Ovary (tissue), 10 donors: ENCODE measurements at places on chromosomes 4 and X. TPM values are rescaled to one million over a fixed set of nuclear protein-coding genes. Genes with fewer than 3 reads are reported as not detected.

DNA sequence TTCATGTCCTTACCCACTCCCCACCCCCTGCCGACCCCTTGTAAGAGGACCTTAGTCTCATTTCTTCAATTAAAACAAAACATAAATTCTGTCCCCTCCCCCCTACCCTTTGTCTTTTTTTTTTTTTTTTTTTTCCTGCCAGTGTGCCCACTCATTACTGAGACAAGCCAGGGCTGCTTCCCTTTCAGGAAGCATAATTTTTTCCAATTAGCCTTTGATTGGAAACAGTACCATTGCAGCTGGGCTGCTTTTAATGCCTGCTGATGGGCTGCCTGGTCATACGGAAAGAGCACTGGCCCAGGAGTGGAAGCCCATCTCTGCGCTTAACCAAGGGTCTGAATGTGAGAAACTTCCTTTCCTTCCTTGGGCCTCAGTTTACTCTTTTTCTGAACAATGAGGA, 18.6 kb upstream of the CAPN6 start:
- H3K4me3 ChIP-seq, result no peak overlapping the region
- no peak for DNase-seq
- H3K36me3 ChIP-seq, result no peaks in the 10 kb centered on the region
- H3K27me3 ChIP-seq, result no peaks in the 10 kb centered on the region
- no peaks in the 10 kb centered on the region for H3K4me1 ChIP-seq

DNA sequence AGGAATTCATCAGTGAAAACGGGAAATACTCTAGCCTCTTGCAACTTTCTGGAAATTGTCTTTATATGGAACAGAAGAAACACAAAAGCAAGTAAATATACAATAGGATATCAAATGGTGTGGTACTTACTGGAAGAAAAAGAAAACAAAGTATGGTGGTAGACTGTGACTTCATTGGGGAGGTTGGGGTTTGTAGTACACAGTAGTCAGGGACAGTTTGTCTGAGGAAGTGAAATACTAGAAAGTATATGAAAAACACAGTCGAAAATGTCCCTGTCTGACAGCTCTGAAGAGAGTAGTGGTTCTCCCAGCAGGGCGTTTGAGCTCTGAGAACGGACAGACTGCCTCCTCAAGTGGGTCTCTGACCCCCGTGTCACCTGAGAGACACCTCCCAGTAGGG, 390.0 kb upstream of the NWD2 start:
- H3K27me3 ChIP-seq, result no peaks in the 10 kb centered on the region
- no peak overlapping the region for H3K27ac ChIP-seq
- H3K4me3 ChIP-seq, result no peak overlapping the region
- H3K36me3 ChIP-seq, result no peaks in the 10 kb centered on the region
- H3K4me1 ChIP-seq, result no peaks in the 10 kb centered on the region
- no peak for DNase-seq

GRCh38 chrX:20432746-20433387, 166.2 kb upstream of the RPS6KA3 start:
- no peak overlapping the region for H3K4me3 ChIP-seq
- H3K27me3 ChIP-seq, result no peaks in the 10 kb centered on the region
- no peak for DNase-seq

DNA sequence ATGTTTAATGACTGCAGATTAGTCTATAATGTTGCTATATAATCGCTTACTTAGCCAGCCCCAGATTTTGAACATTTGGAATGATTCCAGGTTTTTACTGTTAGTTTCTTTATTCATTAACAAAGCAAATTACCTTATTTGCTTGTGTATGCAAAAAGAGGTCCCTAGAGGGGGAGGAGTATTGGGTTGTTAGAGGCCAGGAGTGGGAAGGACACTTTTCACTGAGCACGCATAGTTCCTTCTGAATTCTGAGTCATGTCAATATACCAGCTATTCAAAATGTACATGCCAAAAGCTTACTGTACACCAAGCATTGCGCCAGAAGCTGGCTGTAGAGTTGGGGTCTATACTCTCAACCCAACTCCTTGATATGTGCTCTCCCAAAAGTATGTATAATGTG, 5.1 kb upstream of the DGAT2L6 start:
- H3K27ac ChIP-seq, result no peak overlapping the region
- DNase-seq, result no peak
- H3K4me3 ChIP-seq, result no peak overlapping the region
- H3K4me1 ChIP-seq, result no peaks in the 10 kb centered on the region
- H3K27me3 ChIP-seq, result no peaks in the 10 kb centered on the region

DNA sequence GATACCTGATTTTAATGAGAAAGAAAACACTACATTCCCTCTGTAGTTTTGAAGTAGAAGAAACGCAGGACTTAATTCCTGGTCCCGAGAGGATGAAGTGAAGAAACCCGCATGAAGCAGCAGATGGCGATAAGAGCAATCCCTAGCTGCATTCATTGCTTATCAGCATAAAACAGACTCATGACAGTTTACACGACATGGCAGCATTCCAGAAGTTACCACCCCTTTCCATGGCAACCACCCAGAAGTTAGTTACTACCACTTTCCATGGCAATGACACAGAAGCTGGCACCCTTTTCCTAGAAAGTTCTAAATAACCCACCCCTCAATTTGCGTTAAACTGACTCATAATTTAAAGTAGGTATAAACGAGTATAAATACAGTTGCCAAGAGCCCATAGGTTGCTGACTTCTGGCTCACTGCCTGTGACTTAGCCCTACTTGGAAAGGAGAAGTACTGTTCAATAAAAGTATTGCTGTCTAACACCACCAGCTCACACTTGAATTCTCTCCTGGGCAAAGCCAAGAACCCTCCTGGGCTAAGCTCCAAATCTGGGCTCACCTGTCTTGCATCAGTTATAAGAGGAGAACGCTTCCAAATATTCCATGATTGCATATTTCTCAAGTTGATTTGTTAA, 5.5 kb upstream of the XAGE2 start:
- H3K27ac ChIP-seq, result no peak overlapping the region
- H3K27me3 ChIP-seq, result no peaks in the 10 kb centered on the region
- no peak for DNase-seq
- H3K4me1 ChIP-seq, result no peaks in the 10 kb centered on the region
- no peaks in the 10 kb centered on the region for H3K36me3 ChIP-seq

GRCh38 chr4:138629669-138630068, 385.9 kb upstream of the NOCT start:
- no peak for DNase-seq
- H3K36me3 ChIP-seq, result no peaks in the 10 kb centered on the region
- no peaks in the 10 kb centered on the region for H3K27me3 ChIP-seq
- H3K4me3 ChIP-seq, result no peak overlapping the region
- no peak overlapping the region for H3K27ac ChIP-seq

Gene AKAP14
- polyA plus RNA-seq, result 0.38 TPM

Gene HSFX3
- not detected for polyA plus RNA-seq

Gene CPE
- polyA plus RNA-seq, result 69.2 TPM

Gene NPY2R
- polyA plus RNA-seq, result 0.12 TPM
